ENCODE measurements at places on chromosomes 1 and 21. TPM values are rescaled to one million over a fixed set of nuclear protein-coding genes. Genes with fewer than 3 reads are reported as not detected.

MAGOH gene
- 49.3 TPM for total RNA-seq

ZNF687 gene
- total RNA-seq = 24.5 TPM

GBP4 gene
- total RNA-seq = 0.58 TPM

SLC6A17 gene
- 0.29 TPM for total RNA-seq

GJA9 gene
- total RNA-seq = not detected

FUCA1 gene
- total RNA-seq = 2.1 TPM

CHODL gene
- total RNA-seq = not detected

LENEP gene
- total RNA-seq = not detected

DSCAM gene
- total RNA-seq = not detected

OR2T29 gene
- total RNA-seq = not detected

HSD11B1 gene
- total RNA-seq = 155 TPM

ACTL8 gene
- not detected for total RNA-seq

CD1C gene
- total RNA-seq = not detected

FCGR3A gene
- not detected for total RNA-seq

CACNA1S gene
- total RNA-seq = not detected

UBASH3A gene
- not detected for total RNA-seq

KRTAP19-3 gene
- total RNA-seq = not detected

TSSK3 gene
- not detected for total RNA-seq

Measured in myometrial cell (primary cell).